Activated T-helper 2 cell treated with anti-CD3 and anti-CD28 coated beads, Interferon-gamma antibody, Interleukin-2, Interleukin-4, amounts not matched to agents 10 μg/mL and 5 μg/mL and 100 μg/mL, durations not matched to agents 14 hours and 24 hours and 36 hours (primary cell): ENCODE measurements at places on chromosomes 5 and 9. TPM values are rescaled to one million over a fixed set of nuclear protein-coding genes. Genes with fewer than 3 reads are reported as not detected.

DNA sequence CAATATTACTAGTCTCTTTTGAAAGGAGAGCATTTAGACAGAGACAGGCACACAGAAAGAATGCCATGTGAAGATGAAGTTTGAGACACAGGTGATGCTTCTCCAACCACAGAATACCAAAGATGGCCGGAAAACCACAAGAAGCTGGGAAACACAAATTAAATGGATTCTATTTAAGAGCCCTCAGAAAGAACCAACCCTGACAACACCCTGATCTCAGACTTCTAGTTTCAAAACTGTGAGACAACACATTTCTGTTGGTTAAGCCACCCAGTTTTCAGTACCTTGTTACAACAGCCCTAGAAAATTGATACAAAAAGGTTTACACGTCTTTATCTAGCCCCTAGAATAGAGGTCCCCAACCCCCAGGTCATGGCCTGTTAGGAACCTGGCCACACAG is 79.8 kb upstream of the CCNG1 start:
- no peaks in the 10 kb centered on the region for H3K4me1 ChIP-seq
- no peak overlapping the region for H3K4me3 ChIP-seq
- no peaks in the 10 kb centered on the region for H3K36me3 ChIP-seq
- DNase-seq: no peak

DNA sequence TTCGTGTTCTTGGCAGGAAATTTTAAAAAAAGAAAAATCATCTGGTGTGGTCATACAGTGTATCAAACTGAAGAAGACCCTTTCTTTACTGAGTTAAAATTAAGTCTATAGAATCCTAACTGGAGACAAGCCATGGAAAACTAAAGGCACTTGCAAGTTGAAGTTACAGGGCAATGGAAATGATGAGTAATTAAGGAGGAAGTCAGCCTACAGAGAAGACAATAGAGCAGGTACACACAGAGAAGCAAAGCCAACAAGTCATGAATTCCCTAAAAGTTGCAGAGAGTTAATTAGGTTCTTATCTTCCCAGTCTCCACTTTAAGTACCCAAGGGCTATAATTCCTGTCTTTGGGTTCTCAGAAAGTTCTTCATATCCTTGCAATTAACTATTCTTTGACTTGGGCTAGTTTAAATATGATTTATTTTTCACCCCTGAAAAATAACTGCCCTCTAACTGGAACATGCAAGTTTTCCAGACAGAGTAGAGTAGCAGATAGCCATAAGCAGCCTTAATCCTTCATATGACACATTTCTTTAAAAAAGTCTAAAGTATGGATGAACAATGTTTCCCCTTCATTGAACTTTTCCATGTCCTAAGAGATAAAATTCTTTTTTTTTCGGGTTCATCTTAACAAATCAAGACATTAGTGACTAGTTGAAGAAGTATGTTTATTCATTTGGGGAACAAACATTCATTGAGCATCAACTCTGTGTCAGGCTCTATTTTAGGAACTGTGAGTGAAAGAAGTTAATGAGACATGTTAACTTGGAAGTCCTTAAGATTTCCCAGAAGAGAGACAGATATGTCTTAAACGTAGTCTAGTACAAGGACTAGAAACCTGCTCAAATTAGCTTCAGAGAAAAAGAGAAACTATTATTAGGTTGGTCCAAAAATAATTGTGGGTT is 5.2 kb upstream of the ITGA2 start:
- no peaks in the 10 kb centered on the region for H3K36me3 ChIP-seq
- H3K4me1 ChIP-seq: peaks cover 33% of the 10 kb centered on the region
- no peak overlapping the region for H3K4me3 ChIP-seq
- H3K27ac ChIP-seq: no peak overlapping the region

DNA sequence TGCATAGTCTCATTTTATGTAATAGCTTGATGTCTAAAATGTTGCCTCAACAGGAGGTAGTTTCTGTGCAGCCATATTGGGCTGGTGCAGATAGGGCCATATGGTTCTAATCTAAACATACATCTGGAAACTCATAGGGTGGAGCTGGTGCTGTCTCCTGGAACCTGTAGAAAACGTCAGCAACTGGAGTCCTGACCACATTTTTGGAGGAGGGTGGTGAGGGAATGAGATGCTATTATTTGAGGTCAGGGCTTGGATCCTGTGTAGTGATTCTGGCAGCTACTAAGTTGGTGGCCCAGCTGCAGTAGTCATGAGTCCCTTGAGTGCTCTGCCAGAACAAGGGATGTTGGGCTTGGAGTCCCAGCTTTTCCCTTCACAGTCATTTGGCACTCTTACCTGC is 14.1 kb downstream of the MAN2A1 start:
- peaks cover 21% of the 10 kb centered on the region for H3K36me3 ChIP-seq
- H3K4me3 ChIP-seq: no peak overlapping the region
- no peak overlapping the region for H3K27ac ChIP-seq
- no peak for DNase-seq
- H3K4me1 ChIP-seq: peaks cover 19% of the 10 kb centered on the region

The FAM78A gene
- total RNA-seq: 55.3 and 55.5 TPM in 2 replicates

The STX17 gene
- 27.6 and 27.9 TPM in 2 replicates for total RNA-seq
